NCI-H526 (cell line): ENCODE measurements at places on chromosomes 16 and 17.
A peak's percentile ranks its signal among the peaks of the same experiment; 100 is the strongest.

DNA sequence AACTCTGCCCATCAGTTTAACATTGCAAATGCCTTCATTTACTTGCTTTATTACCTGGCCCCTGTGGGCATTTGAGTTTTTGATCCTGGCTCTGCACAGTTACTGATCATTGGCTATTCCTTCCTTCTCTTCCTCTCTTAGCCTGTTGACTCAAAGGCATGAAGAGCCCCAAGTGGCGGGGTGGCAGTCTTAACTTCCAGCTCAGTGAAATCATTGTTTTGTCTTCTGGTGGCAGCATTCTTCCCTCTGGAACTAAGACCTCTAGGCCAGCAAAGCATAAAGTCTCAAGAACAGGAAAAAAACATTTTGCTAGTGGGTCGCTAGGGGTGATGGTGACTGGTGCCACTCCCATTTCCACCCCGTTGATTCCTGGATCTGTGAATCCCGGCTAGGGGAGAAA is 52.3 kb upstream of the MRTFB start:
- no peak for DNase-seq

DNA sequence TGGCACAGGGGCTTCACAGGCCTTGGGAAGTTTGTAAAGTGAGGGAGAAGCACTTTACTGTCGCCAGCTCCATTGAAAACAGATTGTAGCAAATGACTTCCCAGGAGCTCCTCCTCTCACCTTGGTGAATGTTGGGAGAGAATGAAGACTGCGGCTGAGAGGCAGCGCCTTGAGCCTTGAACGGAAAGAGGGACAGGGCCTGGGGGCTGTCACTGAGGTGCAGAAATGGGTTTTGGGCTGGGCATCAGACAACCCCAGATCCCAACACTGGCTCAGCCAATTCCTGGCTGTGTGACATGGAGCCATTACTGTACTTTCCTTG is 603 bp upstream of the MRTFB start:
- no peak for DNase-seq

- peak; percentile 35 for DNase-seq
Observed at GRCh38 chr17:80424878-80425765, 10.2 kb downstream of the ENDOV start.

DNA sequence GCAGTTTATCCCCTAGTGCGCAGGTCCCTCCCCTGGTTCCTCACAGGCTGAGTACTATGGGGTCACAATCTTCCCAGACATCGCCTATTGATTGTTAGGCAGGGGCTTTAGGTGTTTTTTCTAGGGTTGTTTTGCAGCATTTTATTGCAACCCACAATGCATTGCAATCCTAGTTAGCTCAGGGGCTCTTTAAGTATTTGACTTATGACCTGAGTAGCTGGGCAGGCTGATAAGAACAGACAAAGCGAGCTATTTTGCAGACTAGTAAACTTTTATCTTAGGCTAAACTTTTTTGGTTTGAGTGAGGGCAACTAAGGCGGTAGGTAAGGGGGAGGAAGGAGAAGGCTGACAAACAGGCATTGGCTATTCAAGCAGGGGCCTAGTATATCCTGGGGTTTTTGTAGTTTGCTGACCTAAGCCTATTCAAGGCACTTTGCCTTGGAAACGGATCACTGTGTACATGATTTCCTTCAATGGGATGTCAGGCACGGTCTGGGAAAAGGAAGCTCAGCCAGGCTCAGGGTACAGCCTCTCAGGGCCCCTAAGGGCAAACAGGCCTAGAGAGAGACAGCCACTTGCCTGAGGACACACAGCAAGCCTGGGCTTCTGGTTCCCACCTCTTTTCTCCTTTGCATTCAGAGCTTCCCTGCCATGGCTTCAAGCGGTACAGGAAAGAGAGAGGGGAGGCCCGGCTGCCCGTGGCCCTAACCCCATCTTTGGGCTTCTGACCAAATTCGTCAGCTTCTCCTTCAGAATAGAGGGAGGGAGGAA is 6.4 kb downstream of the DRC7 start:
- DNase-seq: no peak

DNA sequence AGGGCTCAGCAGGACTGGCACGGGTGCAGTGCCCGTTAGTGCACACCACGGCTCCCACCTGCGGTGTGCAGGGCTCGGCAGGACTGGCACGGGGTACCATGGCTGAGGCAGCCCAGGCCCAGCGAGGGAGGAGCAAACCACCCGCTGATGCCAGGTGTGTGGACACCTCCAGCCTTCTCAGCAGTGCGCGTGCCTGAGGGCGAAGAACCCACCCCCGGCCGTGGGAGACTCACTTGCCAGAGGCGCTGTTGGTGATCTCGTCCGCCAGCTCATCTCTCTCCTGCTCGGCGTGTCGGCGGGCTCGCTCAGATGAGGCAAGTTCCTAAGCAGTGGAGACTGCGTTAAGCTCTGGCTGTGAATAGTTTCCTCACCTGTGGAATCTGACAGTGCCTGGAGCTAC is 45.4 kb downstream of the NDEL1 start:
- no peak for DNase-seq

DNA sequence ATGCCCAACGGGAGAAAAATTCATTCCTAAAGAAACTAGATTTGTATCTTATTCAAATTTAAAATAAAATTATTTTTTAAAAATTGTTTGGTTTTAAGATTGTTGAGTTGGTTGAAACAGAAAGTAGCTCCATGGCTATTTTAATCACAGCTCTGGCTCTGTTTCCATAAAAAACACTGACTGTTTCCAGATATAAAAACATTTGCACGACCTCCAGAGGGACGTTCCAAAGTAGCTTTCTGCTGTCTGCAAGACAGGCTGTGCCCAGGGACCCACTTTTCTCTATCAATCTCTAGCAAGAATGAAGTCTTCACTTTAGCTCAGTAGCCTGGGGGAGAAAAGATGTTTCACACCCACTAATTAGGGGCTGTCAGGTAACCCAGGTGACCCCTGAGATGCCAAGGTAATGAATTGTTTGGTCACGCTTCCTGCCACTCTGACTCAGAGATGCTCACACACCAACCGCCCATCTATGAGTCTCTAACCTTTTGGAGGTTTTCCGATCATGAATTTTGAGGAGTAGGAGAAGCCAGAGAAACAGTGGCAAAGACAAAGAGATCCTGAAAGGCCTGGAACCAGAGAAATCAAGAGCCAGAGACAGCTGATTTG is 220.1 kb upstream of the SOX9 start:
- DNase-seq: no peak

- peak; percentile 10 for DNase-seq
Observed at GRCh38 chr17:34171245-34171818, 83.8 kb upstream of the CCL2 start.

- DNase-seq: peak; percentile 82
Observed at GRCh38 chr17:29593591-29594518, 923 bp downstream of the ANKRD13B start.

GRCh38 chr16:22388101-22388644 is 13.8 kb upstream of the CDR2 start:
- no peak for DNase-seq
